ENCODE measurements at places on chromosomes 2 and 18. TPM values are rescaled to one million over a fixed set of nuclear protein-coding genes. Genes with fewer than 3 reads are reported as not detected.

NEU2 gene
- not detected for total RNA-seq

MROH2A gene
- total RNA-seq: 0.26 TPM

SFT2D3 gene
- 6.2 TPM for total RNA-seq

IL1F10 gene
- not detected for total RNA-seq

LGALSL gene
- total RNA-seq: 8.7 TPM

CPO gene
- not detected for total RNA-seq

ZBTB7C gene
- 0.17 TPM for total RNA-seq

MAPK4 gene
- total RNA-seq: 0.20 TPM

SPATA3 gene
- not detected for total RNA-seq

PLB1 gene
- total RNA-seq: 2.4 TPM

COL5A2 gene
- 75.7 TPM for total RNA-seq

PSMD14 gene
- total RNA-seq: 103 TPM

CD28 gene
- total RNA-seq: not detected

NPHP1 gene
- total RNA-seq: 7.3 TPM

COL4A4 gene
- 2.1 TPM for total RNA-seq

FOXD4L1 gene
- total RNA-seq: 0.31 TPM

RAX gene
- not detected for total RNA-seq

AQP12B gene
- not detected for total RNA-seq

CYP27A1 gene
- total RNA-seq: 0.14 TPM

BARD1 gene
- 6.2 TPM for total RNA-seq

GKN1 gene
- 0.56 TPM for total RNA-seq

ARHGAP15 gene
- total RNA-seq: not detected

DHRS9 gene
- 3.2 TPM for total RNA-seq

TYMS gene
- total RNA-seq: 169 TPM

SPAST gene
- total RNA-seq: 14.3 TPM

DSG4 gene
- not detected for total RNA-seq

ZAP70 gene
- 0.27 TPM for total RNA-seq

DAPL1 gene
- not detected for total RNA-seq

WNT6 gene
- total RNA-seq: 0.16 TPM

PLEKHH2 gene
- 2.5 TPM for total RNA-seq

SCYGR4 gene
- not detected for total RNA-seq

AMER3 gene
- total RNA-seq: not detected

PRSS56 gene
- total RNA-seq: 0.21 TPM

UGT1A1 gene
- total RNA-seq: 0.39 TPM

NDC80 gene
- 12.8 TPM for total RNA-seq
